ENCODE measurements at places on chromosomes 5 and 9. TPM values are rescaled to one million over a fixed set of nuclear protein-coding genes. Genes with fewer than 3 reads are reported as not detected.

GRCh38 chr9:121684381-121685145 lies 33.1 kb downstream of the DAB2IP start:
- no peaks in the 10 kb centered on the region for H3K4me1 ChIP-seq
- no peaks in the 10 kb centered on the region for H3K36me3 ChIP-seq
- peak; percentile 39 for DNase-seq
- H3K27me3 ChIP-seq, result no peaks in the 10 kb centered on the region
- H3K4me3 ChIP-seq, result no peak overlapping the region

The HAVCR2 gene
- total RNA-seq, result 3.7 TPM

- H3K36me3 ChIP-seq, result no peaks in the 10 kb centered on the region
- H3K4me1 ChIP-seq, result no peaks in the 10 kb centered on the region
- H3K4me3 ChIP-seq, result no peak overlapping the region
- H3K27me3 ChIP-seq, result no peaks in the 10 kb centered on the region
Measured at GRCh38 chr5:113678924-113679575, 165.6 kb downstream of the YTHDC2 start.

GRCh38 chr5:135705941-135706466 lies 127.2 kb upstream of the CXCL14 start:
- peak overlapping the region; percentile 17 for H3K27ac ChIP-seq
- peaks cover 5% of the 10 kb centered on the region for H3K4me1 ChIP-seq
- H3K27me3 ChIP-seq, result no peaks in the 10 kb centered on the region
- no peak overlapping the region for H3K4me3 ChIP-seq
- peak; percentile 56 for DNase-seq

GRCh38 chr9:24391095-24391494 lies 154.6 kb downstream of the IZUMO3 start:
- no peak for DNase-seq
- no peak overlapping the region for H3K4me3 ChIP-seq
- H3K27ac ChIP-seq, result no peak overlapping the region
- no peaks in the 10 kb centered on the region for H3K27me3 ChIP-seq
- no peaks in the 10 kb centered on the region for H3K4me1 ChIP-seq
- H3K36me3 ChIP-seq, result no peaks in the 10 kb centered on the region

- no peak overlapping the region for H3K4me3 ChIP-seq
- H3K36me3 ChIP-seq, result no peaks in the 10 kb centered on the region
- no peaks in the 10 kb centered on the region for H3K4me1 ChIP-seq
- no peak overlapping the region for H3K27ac ChIP-seq
Measured at GRCh38 chr9:127273326-127273725, 8.8 kb downstream of the GARNL3 start.

GRCh38 chr5:107820429-107820828 lies 149.7 kb upstream of the EFNA5 start:
- DNase-seq, result no peak
- H3K4me1 ChIP-seq, result no peaks in the 10 kb centered on the region
- no peak overlapping the region for H3K4me3 ChIP-seq
- H3K27me3 ChIP-seq, result no peaks in the 10 kb centered on the region

The FOXD1 gene
- 0.38 TPM for total RNA-seq

The IFNA21 gene
- total RNA-seq, result not detected

The VLDLR gene
- 38.2 TPM for total RNA-seq

GRCh38 chr5:80206282-80206681 lies 49.6 kb downstream of the SERINC5 start:
- no peaks in the 10 kb centered on the region for H3K27me3 ChIP-seq
- no peaks in the 10 kb centered on the region for H3K36me3 ChIP-seq
- DNase-seq, result no peak
- H3K27ac ChIP-seq, result no peak overlapping the region
- H3K4me1 ChIP-seq, result no peaks in the 10 kb centered on the region

DNA sequence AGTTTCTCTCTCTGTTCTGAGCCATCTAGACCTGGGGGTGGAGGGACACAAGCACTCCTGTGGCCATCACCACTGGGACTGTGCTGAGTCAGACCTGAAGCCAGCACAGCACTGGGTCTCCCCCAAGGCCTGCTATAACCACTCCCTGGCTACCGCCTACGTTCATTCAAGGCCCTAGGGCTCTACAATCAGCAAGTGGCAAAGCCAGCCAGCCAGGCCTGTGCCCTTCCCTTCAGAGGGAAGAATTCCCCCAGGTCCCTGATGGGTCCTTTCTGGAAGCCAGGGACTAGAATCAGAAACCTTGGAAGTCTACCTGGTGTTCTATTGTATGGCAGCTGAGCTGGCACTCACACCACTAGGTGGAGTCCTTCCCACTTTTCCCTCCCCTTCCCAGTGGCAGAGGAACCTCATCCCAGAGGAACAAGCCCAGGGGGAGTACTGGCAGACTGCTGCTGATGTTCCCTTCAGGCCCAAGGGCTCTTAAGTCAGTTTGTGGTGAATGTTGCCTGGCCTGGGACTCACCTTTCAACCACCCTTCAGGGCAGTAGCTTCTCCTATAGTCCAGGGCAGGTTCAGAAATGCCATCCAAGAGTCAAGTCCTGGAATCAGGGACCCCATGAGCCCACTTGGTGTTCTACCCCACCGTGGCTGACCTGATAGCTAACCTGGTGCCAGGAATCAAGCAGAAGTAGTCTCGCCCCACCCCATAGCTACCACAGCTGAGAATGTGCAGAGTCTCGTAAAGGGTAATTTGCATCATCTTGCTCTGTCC lies 20.0 kb downstream of the JMY start:
- H3K27ac ChIP-seq, result no peak overlapping the region
- H3K4me3 ChIP-seq, result no peak overlapping the region
- no peaks in the 10 kb centered on the region for H3K27me3 ChIP-seq
- DNase-seq, result peak; percentile 42

DNA sequence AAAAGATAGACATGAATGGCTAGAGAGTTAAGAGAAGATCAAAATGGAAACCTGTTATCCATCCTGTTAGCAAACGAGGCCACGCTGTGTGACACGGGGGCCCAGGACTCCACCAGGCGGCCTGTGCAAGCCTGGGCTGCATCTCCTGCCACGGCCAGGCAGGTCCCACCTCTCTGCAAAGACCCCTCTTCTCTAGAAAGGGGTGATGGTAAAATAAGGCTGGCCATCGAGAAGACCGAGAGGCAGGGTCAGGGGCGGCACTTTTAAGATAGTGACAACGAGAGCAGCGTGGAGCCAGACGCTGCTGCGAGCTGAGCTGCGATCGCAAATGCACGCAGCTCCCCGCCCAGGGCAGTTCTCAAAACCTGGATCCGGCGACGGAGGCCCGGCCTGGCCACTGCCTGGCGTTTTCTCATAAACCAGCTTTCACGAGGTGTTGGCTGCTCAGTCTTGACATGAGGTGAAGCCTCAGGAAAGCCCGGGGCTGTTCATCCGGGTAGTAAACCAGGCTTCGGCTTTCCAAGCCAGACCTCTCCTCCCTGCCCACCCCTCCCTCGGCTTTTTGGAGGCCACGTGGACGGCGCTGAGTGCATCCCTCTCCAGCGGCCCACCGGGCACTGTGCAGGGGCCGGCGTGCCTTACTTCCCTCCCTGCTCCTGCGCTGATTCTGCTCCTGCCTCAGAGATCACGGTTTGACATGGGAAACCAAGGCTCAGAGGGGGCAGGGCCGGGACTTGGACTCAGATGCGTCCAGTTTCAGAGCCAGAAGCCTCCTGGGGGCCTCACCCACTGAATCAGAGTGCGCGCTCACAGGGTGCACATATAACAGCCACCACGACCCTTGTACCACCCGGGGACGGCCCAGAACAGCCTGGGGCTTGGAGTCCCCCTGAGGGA lies 151.6 kb upstream of the PHYKPL start:
- no peaks in the 10 kb centered on the region for H3K36me3 ChIP-seq
- no peaks in the 10 kb centered on the region for H3K27me3 ChIP-seq
- H3K4me1 ChIP-seq, result peaks cover 48% of the 10 kb centered on the region
- H3K27ac ChIP-seq, result peak overlapping the region; percentile 31
- DNase-seq, result peak; percentile 44

DNA sequence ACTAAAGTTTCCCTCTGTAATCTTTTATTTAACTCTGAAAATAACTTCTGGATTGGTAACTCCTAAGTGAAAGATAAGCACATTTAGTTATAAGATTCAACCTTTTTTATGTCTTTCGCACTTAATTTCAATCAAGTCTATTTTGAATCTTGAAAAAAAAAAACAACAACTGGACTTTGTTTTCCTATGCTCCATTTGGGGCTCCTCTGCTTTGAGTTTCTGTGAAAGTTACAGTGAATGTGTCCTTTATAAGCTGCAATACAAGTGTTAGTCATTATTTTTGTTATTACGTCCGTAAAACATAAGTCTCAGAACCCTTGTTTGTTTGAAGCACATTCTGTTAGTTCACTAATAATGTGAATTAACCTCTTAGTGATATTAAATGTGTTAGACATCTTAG lies 276.8 kb downstream of the ADAMTS6 start:
- H3K27ac ChIP-seq, result no peak overlapping the region
- no peaks in the 10 kb centered on the region for H3K36me3 ChIP-seq
- no peak for DNase-seq
- H3K4me1 ChIP-seq, result no peaks in the 10 kb centered on the region

The TRPM6 gene
- total RNA-seq, result 0.78 TPM

GRCh38 chr5:66518753-66519152 lies 77.4 kb upstream of the MAST4 start:
- H3K27ac ChIP-seq, result no peak overlapping the region
- H3K27me3 ChIP-seq, result no peaks in the 10 kb centered on the region
- H3K4me1 ChIP-seq, result no peaks in the 10 kb centered on the region
- no peak for DNase-seq
- no peak overlapping the region for H3K4me3 ChIP-seq
- no peaks in the 10 kb centered on the region for H3K36me3 ChIP-seq

DNA sequence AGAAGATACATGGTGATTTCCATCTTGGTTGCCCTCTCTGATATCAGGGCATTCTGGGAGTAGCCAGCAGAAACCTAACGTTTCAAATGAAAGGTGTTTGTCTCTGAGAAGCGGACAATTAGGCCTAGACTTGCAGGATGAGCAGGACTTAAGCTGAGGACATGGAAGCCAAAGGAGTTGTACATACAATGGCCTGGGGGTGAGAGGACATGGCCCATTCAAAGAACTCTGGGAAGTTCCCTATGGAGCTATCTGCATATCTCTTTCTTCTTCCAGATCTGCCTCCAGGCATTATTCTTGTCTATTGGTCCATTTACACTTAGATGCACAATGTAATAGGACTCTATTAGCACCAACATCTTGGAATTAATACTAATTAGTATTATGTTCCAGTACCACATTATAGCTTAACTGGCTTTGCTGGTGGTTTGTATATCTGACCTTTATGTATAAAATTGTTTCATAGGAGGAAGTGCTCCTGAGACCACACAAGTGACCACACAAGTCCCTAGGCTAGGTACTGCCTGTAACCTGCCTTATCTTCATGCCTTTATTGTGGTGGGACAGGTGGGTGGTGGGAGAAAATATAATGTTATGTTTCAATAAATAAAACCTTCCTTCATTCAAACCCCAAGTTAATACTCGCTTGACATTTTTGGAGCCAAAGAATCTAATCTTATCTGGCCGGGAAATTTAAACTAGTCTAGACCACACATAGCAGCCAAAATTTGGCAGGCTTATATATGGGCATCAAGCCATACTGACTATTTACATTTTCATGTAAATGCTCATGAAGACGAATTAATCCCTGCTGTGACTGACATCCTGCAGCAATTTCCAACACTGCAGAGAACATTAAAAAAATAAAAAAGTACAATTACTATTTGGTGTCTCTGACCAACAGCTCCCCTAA lies 52.1 kb upstream of the EQTN start:
- H3K4me3 ChIP-seq, result no peak overlapping the region
- DNase-seq, result no peak
- no peak overlapping the region for H3K27ac ChIP-seq
- H3K27me3 ChIP-seq, result no peaks in the 10 kb centered on the region
- H3K4me1 ChIP-seq, result no peaks in the 10 kb centered on the region

The OTP gene
- not detected for total RNA-seq

GRCh38 chr5:38728029-38728428 lies 117.8 kb upstream of the OSMR start:
- H3K4me3 ChIP-seq, result no peak overlapping the region
- H3K27me3 ChIP-seq, result no peaks in the 10 kb centered on the region

DNA sequence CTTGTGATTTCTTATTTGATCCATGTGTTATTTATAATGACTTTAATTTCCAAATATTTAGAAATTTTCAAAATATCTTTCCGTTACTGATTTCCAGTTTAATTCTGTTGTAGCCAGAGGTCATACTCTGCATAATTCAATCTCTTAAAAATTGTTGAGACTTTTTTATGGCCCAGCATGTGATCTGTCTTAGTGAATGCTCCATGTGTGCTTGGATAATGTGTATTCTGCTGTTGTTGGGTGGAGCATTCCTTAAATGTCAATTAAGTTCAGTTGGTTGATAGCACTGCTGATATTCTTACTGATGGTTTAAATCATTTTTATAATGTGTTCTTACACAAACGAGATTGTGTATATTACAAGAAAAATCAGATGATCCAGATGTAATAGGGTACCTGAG lies 180.8 kb downstream of the RGS3 start:
- H3K27me3 ChIP-seq, result no peaks in the 10 kb centered on the region
- no peak for DNase-seq
- peaks cover 6% of the 10 kb centered on the region for H3K4me1 ChIP-seq
- no peaks in the 10 kb centered on the region for H3K36me3 ChIP-seq

- H3K4me3 ChIP-seq, result no peak overlapping the region
- peaks cover 2% of the 10 kb centered on the region for H3K36me3 ChIP-seq
- peaks cover 14% of the 10 kb centered on the region for H3K4me1 ChIP-seq
- no peaks in the 10 kb centered on the region for H3K27me3 ChIP-seq
Measured at GRCh38 chr9:35691757-35692301, 2.1 kb upstream of the TPM2 start.

GRCh38 chr9:122879443-122879842 lies 25.7 kb downstream of the RC3H2 start:
- no peak overlapping the region for H3K4me3 ChIP-seq
- no peaks in the 10 kb centered on the region for H3K4me1 ChIP-seq
- no peaks in the 10 kb centered on the region for H3K27me3 ChIP-seq
- no peak for DNase-seq
- no peak overlapping the region for H3K27ac ChIP-seq
- peaks cover 77% of the 10 kb centered on the region for H3K36me3 ChIP-seq

- H3K4me1 ChIP-seq, result peaks cover 52% of the 10 kb centered on the region
- H3K27ac ChIP-seq, result no peak overlapping the region
Measured at GRCh38 chr9:33294670-33295432, 4.5 kb downstream of the NFX1 start.

The IRX2 gene
- total RNA-seq, result 3.6 TPM

- no peak overlapping the region for H3K4me3 ChIP-seq
- no peaks in the 10 kb centered on the region for H3K27me3 ChIP-seq
- no peak overlapping the region for H3K27ac ChIP-seq
- no peaks in the 10 kb centered on the region for H3K36me3 ChIP-seq
- DNase-seq, result no peak
Measured at GRCh38 chr9:135851748-135852147, 55.6 kb downstream of the CAMSAP1 start.

- H3K4me3 ChIP-seq, result no peak overlapping the region
- no peak for DNase-seq
- no peaks in the 10 kb centered on the region for H3K36me3 ChIP-seq
- H3K4me1 ChIP-seq, result peaks cover 12% of the 10 kb centered on the region
- H3K27ac ChIP-seq, result no peak overlapping the region
- no peaks in the 10 kb centered on the region for H3K27me3 ChIP-seq
Measured at GRCh38 chr9:7520396-7520795, 279.2 kb downstream of the DMAC1 start.

The DNAH5 gene
- 2.6 TPM for total RNA-seq

The OGN gene
- total RNA-seq, result 4.5 TPM

- no peak for DNase-seq
- H3K4me3 ChIP-seq, result no peak overlapping the region
- H3K27me3 ChIP-seq, result no peaks in the 10 kb centered on the region
- no peaks in the 10 kb centered on the region for H3K4me1 ChIP-seq
- H3K27ac ChIP-seq, result no peak overlapping the region
Measured at GRCh38 chr5:82938901-82939725, 138.1 kb downstream of the TMEM167A start.

- H3K27ac ChIP-seq, result no peak overlapping the region
- H3K36me3 ChIP-seq, result no peaks in the 10 kb centered on the region
- DNase-seq, result no peak
Measured at GRCh38 chr5:96035796-96036195, 74.1 kb upstream of the ELL2 start.
